Hepatocyte (in vitro differentiated cells): ENCODE measurements at places on chromosomes 7 and 10. TPM values are rescaled to one million over a fixed set of nuclear protein-coding genes. Genes with fewer than 3 reads are reported as not detected.

GRCh38 chr7:135355377-135356048 lies 121.9 kb downstream of the STRA8 start:
- no peak overlapping the region for H3K4me3 ChIP-seq
- DNase-seq, result no peak
- no peaks in the 10 kb centered on the region for H3K4me1 ChIP-seq
- H3K36me3 ChIP-seq, result no peaks in the 10 kb centered on the region
- no peaks in the 10 kb centered on the region for H3K27me3 ChIP-seq

DNA sequence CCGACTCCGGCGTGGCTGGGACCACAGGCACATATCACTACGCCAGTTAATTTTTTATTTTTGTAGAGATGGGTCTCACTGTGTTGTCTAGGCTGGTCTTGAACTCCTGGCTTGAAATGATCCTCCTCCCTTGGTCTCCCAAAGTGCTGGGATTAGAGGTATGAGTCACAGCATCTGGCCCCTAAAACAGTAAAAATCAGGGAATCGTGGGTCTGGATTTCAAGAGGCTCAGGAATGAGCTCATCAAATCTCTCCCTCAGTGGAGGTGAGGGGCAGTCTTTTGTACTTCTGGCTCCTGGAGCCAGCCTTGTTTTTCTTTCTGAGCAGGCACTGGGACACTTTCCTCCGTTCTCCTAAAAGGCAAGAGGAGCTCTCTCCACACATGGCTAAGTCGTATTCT lies 32.1 kb upstream of the RHEB start:
- H3K36me3 ChIP-seq, result no peaks in the 10 kb centered on the region
- no peaks in the 10 kb centered on the region for H3K27me3 ChIP-seq
- no peak for DNase-seq
- no peak overlapping the region for H3K27ac ChIP-seq

- no peaks in the 10 kb centered on the region for H3K36me3 ChIP-seq
- DNase-seq, result no peak
- H3K4me3 ChIP-seq, result no peak overlapping the region
- H3K27ac ChIP-seq, result no peak overlapping the region
- H3K27me3 ChIP-seq, result no peaks in the 10 kb centered on the region
Measured at GRCh38 chr7:11128498-11128897, 154.8 kb downstream of the PHF14 start.

VSTM4 gene
- total RNA-seq, result 6.5 and 10.2 TPM in 2 replicates

GNAI1 gene
- 48.7 and 57.4 TPM in 2 replicates for total RNA-seq
